ENCODE measurements at places on chromosomes 3 and 15.

DNA sequence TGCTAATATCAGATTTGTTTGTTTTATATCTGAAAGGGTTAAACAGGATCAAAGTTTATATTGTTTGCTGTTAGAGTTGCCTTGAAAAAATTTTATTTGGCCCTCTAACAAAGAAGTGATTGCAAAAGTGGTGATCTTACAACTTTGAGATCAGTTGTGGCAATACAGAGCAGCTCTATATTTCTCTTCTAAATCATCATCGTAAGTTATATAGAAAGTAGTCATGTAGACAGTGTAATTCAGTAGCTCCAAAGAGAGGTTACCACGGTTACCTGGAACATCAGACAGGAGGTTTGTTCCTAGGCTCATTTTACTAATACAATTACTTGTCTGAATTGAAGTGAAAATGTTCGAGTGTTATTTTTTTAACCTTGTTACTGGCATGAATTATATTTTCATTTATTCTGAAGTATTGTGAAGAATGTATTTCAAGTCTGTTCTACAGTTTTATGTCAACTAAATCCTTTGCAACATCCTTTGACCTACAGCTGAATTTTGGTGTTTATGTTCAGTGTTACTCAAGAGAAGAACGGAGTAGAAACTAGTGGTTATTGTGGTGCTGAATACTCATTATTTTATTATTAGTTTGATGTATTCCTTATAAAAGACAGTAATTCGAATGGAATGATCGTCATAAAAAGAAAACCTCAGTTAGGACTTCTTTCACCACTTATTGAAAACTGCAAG, 214.2 kb downstream of the NAALADL2 start:
- no peak for DNase-seq

DNA sequence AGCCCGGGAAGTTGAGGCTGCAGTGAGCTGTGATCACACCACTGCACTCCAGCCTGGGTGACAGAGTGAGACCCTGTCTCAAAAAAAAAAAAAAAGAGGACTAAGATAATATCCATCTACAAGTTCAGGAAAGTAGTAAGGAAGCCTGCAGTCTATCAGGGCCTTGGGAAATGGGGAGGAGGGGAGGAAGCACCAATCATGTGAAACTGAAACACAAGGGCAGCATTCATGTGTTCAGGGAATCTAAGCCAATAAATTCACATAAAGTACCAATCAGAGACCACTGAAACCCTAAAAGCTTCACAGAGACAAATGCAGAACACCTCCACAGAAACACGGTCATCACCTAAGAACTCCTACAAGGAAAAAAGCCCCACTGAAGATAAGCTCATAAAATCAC, 22.9 kb upstream of the HHATL start:
- no peak for DNase-seq

GRCh38 chr3:35784169-35784568, 144.8 kb downstream of the ARPP21 start:
- no peak for DNase-seq

DNA sequence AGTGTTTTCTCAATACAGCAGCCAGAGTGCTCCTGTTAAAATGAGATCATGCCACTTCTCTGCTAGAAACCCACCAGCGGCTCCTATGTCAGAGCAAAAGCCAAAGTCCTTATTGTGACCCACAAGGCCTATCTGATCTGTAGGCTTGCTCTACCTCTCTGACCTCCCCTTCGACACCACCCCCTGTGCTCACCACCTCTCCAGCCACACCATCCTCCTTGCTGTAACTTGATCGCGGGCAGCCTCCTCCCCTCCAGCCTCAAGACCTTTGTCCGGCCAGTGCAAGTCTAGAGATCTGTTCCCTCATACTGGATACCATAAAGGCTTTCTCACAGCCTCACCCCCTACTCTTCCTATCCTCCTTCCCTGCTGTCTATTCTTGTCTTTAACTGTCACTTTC, 1.9 kb upstream of the IGDCC4 start:
- DNase-seq = no peak

GRCh38 chr15:43329217-43329959, 985 bp downstream of the LCMT2 start:
- DNase-seq = peak; percentile 20

DNA sequence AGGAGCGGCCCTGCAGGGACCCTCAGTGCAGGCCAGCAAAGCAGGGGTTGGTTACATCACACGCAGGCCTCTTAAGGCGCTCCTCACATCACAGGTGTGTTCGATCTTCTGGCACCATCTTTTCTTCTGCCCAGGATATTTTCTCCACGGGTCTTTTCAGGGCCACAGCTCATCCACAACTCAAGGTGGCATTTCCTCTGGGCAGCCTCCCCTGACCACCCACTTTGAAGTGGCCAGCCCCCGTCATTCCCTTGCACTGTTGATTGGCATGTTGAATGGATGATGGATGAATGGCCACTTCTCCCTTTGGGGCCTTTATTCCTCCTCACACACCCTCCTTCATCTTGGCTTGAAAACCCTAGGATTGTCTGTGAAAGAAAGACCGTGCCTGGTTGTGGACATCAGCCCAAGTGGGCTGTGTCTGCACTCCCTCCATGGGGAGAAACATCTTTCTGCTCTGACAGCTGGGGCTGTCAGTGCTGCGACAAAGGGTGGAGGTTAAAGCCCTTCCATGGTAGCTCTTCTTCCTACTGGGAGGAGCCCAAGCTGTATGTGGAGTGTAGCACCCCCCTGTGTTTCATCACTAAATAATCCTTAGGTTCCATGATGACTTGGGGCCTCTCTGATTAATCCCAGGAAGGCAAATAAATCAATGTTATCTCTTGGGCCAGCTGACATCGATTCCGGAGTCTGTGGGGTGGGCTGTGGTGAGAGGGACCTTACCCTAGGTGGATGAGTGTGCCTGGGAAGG, 102.5 kb downstream of the EPHB1 start:
- no peak for DNase-seq

DNA sequence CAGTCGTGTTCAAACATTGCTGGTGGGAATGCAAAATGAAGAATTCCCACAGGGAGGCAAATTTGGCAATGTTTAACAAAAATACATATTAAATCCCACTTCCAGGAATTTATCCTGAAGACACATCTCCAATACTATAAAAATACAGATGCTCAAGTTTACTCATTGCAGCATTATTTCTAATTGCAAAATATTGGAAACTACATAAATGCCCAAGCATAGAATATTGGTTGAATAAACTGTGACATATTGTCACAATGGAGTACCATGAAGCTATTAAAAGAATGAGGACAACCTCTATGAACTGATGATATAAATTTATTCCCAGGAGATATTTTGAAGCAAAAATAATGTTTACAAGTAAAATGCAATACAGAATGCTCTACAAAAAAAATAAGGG, 49.7 kb upstream of the UBE2E2 start:
- DNase-seq = no peak

- DNase-seq = no peak
These were observed 13.7 kb upstream of the SEMA3B start for GRCh38 chr3:50255251-50255615.

DNA sequence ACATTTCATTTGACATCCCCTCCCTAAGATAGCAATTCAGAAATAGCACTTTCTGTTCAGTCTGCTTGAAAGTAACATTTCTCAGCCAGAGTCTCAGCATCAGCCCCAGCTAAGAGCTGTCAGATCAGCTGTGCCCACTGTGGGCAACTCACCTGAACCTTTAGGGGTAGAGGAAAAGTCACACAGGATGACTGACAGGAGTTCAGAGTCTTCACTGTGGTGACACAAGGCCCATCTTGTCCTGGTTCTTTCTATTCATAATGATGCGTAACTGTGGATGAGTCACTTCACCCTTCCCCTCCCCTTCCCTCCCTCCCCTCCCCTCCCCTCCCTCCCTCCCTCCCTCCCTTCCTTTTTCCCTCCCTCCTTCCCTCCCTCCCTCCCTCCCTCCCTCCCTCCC, 96.1 kb upstream of the RASGRP1 start:
- DNase-seq = no peak

GRCh38 chr3:120302361-120302760, 17.3 kb upstream of the GPR156 start:
- peak; percentile 39 for DNase-seq

DNA sequence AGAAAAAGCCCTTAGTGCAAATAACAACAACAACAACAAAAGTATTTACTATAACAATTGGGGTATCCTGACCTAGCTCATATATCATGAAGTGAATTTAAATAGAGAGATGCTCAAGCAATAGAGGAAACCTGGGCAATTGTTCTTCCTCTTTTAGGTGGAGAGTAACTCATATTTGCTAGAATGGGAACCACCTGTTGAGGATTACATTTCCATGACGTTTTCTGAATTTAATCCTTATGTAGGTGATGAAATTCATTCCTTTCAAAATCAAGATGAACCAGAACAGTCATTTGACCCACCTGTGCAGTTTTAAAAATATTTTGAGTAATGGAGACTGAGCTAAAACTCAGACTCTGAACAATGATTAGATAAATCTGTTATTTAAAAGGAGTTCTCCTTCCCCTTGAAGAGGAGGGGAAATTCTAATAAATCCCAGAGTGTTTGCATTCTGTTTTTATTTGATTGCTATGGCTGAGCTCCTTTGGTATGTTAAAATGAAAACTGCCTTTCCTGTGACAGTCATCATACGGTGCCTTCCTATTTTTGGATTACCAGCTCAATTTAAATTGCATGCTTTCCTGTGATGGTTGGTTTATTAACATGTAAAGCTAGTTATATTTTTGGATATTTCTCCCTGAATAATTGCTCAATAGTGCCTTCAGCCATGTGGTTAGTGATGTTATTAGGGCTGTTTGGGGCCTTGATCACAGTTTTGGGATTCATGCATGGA, 24.3 kb downstream of the VPS8 start:
- DNase-seq = no peak

DNA sequence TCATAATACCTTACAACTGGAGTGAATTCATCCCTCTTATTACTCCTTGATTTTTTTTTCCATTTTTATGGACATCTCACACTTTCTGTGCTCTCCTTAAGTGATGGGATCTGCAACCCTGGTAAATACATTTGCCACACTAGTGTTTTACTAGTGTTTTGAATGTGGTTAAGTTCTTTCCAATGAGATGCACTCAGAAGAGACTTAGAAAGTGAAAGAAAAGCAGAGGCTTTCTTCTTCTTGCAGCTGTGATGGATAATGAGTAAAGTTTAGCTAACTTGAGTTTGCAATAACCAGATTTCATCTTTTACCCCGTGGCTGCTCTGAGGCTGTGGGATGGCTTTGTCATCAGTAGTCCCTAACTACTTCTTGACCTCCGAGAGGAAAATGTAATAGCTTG, 1248.4 kb downstream of the NSUN3 start:
- DNase-seq = no peak

- DNase-seq = peak; percentile 96
These were observed 34.0 kb upstream of the DUSP7 start for GRCh38 chr3:52090131-52090932.

DNA sequence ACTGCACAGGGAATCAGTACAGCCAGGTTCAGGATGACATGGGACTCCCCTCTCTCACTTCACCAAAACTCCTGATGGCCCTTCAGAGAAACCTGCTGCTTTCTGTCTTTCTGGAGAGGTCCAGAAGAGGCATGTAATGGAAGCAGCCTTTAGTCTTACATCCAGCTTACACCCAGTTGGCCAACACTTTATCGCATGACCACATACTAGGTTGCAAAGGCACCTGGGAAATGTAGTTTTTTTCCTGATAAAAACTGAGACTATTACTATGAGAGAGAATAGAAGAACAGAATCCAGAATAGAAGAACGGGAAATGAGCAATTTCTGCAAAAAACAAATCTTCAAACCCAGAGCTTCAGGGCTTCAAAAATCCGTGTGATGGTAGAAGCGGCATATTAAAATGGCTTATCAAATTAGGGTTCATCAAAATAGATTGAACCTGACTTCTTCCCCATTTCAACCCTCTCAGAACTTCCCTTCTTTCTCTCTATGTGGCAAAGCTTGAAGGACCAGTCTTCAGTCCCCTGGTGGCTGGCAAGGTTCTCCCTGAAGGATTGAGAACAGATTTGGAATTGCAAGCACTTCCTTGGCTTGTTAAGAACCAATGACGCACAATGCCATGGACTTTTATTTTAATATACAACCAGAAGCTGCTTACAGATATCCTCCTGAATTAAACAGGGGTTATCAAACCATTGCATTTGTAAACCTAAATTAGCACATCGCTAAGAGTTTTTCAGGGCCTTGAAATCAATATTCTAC, 34.4 kb downstream of the CORO2B start:
- no peak for DNase-seq

DNA sequence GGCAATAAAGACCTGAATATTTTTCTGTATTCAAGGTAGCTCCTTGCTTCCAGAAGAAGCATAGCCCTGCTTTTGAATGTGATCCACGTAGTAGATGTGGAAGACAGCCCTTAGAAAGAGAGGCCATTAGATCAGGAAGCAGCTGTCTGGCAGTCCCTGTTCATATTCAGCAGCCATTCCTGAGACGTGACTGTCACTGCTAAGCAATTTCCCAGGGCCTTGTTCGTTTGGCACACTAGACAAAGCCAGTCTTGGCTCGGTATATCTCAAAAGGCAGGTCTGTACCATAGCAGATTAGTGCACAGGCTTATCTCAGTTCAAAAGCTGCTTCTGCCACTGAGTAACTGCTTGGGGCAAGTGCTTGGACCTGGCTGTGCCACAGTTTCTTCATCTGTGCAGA, 287.8 kb upstream of the MCTP2 start:
- DNase-seq = peak; percentile 21

GRCh38 chr15:70322051-70322668, 224.4 kb upstream of the TLE3 start:
- DNase-seq = no peak

DNA sequence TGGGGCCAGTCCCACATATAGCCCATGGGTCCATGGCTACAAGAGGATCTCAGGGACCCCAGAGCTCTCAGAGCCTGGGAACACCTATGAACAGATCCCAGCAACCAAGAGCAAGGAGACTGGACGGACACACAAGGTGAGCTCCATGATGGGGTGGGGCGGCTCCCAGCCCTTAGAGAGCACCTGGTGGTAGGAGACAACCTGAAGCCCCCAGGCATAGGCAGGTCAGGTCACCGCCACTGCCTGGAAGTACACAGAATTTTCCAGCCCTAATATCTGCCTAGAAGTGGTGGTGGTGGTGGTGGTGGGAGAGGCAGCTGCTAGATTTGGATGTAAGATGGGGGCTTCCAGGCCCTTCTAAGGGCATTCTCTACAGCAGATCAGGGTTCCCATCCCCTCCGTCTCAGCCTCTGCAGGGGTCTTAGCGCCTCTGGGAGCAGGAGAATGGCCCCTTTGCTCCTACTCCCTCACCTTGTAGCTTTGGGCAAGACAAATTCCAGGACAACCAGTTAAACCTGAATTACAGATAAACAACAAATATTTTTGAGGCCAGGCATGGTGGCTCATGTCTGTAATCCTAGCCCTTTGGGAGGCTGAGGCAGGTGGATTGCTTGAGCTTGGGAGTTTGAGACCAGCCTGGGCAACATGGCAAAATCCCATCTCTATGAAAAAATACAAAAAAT, 9.2 kb downstream of the SH2D7 start:
- no peak for DNase-seq

DNA sequence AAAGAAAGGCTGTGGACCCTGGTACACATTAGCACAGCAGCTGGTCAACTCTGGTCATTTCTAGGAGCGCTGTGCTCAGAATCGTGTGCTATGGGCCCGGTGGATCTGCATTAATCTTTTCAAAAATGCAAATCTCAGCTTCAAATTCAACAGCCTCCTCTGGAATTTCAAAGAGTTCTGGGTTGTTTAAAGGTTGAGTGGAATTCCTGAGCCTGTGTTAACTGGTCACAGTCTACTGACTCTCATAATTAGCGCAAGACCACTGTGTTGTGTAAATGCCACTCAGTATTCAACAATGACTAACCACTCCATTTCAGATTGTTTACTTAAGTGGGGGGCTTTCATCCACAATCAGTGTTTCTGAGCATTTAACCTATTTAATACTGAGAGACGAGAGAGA, 2.7 kb upstream of the ARNT2 start:
- DNase-seq = no peak

- DNase-seq = peak; percentile 76
These were observed 489.2 kb upstream of the CNTN4 start for GRCh38 chr3:1609416-1609815.
